ENCODE measurements at places on chromosomes 11 and 22. TPM values are rescaled to one million over a fixed set of nuclear protein-coding genes. Genes with fewer than 3 reads are reported as not detected.

ANO5 gene
- polyA plus RNA-seq = 9.4 TPM

DNA sequence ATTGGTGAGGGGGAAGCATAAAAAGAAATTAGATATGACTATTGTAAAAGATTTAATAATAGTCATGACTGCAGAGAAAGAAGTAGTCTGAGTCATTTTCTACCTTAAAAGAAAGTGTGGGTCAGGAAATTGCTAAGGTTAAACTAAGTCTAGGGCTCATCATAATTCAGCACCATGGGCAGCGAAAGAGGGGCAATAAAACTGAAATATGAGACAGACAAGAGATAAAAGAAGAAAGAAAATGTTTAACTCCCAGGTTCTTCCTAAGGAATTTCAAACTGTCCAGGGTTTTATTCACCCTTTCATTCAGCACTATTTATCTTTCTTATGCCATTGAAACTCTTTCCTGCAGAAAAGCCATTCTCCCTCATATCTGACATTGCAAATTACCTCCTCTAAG is 114.4 kb upstream of the API5 start:
- DNase-seq = no peak

GRCh38 chr11:11565636-11566035 is 56.2 kb downstream of the GALNT18 start:
- no peak for DNase-seq

DNA sequence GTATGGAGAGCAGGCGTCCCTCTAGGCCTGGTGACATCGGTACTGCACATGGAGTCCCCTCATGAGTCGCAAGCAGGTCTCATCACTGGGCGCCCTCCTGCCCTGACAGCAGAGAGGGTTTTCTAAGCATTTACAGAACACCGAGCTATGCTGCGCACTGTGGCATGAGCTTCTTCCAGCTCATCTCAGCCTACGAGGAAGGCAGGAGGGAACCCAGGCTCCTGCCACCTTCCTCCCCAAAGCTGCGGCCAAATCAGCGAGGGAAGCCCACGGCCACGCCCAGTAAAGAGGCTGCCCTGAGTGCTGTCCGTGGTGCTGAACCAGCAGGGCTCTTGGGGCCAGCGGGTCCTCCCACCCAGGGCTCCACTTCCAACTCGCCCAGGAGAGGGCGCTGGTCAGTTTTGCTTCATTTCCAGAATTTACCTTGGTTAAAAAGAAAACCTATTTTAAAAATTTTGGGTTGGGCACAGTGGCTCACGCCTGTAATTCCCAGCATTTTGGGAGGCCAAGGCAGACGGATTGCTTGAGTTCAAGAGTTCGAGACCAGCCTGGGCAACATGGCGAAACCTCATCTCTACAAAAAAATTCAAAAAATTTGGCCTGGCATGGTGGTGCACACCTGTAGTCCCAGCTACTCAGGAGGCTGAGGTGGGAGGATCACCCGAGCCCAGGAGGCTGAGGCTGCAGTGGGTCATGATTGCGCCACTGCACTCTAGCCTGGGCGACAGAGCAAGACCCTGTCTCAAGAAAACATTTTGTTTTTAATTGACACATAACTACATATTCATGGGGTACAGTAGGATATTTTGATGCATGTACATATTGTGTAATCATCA is 34.2 kb downstream of the PHF21B start:
- peak; percentile 88 for DNase-seq

DNA sequence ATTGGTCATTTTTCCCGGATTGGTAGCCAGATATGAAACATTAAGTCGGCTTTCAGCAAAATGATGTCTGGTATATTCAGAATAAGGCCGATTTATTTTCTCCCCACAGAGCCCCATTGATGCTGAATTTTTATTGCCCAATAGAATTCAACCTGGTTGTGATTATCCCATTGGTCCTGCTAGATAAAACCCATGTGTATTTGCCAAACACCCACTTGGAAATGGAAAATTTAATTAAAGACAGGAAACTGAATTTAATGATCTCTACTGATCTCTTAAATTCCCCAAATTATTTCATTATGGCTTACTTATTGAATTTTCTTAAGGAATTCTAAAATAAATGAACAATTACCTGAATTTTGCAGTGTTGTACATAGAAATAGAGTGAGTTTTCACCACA is 609.8 kb downstream of the NTM start:
- DNase-seq = no peak

Measured in muscle of back (tissue), 13 donors.